PC-9 (cell line): ENCODE measurements at places on chromosomes 6 and 20. TPM values are rescaled to one million over a fixed set of nuclear protein-coding genes. Genes with fewer than 3 reads are reported as not detected.

FOXQ1 gene
- total RNA-seq, result 55.8 and 57.0 TPM in 2 replicates

CPNE1 gene
- 271 and 311 TPM in 2 replicates for total RNA-seq

CD93 gene
- total RNA-seq, result 0.07 TPM in 1 of 2 replicates, not detected in the other

XPO5 gene
- 36.1 and 42.4 TPM in 2 replicates for total RNA-seq

TTLL9 gene
- total RNA-seq, result 1.5 and 1.8 TPM in 2 replicates

C2 gene
- 0.96 and 2.4 TPM in 2 replicates for total RNA-seq
